ENCODE measurements at places on chromosomes 12 and 14.
A peak's percentile ranks its signal among the peaks of the same experiment; 100 is the strongest.

DNA sequence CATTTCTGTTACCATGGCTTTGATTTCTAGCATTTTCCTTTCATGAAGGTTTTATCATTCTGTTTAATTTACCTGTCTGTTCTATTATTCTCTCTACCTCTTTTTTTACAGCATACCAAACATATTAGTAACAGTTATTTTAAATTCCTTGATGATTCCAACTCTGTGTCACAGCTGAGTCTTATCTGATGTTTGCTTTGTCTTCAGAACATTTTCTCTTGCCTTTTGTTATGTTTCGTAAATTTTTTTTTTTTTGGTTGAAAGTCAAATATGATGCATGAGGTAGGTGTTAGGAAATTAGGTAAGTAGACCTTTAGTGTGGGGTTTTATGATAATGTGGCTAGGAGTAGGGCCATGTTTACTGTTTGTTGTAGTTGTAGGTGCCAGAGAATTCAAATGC, 496.4 kb downstream of the FOXG1 start:
- no peak for DNase-seq

DNA sequence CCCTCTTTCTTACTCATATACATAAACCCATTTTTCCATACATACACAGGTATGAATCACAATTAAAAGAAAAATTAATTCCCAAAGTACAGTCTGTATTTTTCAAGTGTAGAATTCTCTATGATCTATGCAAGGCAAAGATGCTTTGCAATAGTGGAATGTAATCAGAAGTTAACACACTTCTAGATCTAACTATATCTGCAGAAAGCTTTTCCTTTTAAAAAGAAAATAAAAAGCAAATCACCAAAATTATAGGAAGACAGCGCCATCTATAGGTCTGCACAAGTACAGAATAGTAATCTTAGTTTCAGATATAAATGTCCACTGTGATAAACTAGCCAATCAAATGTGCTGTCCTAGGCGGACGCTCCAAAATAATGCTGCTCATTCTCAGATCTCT, 22.0 kb downstream of the SLC25A21 start:
- DNase-seq: peak; percentile 61

DNA sequence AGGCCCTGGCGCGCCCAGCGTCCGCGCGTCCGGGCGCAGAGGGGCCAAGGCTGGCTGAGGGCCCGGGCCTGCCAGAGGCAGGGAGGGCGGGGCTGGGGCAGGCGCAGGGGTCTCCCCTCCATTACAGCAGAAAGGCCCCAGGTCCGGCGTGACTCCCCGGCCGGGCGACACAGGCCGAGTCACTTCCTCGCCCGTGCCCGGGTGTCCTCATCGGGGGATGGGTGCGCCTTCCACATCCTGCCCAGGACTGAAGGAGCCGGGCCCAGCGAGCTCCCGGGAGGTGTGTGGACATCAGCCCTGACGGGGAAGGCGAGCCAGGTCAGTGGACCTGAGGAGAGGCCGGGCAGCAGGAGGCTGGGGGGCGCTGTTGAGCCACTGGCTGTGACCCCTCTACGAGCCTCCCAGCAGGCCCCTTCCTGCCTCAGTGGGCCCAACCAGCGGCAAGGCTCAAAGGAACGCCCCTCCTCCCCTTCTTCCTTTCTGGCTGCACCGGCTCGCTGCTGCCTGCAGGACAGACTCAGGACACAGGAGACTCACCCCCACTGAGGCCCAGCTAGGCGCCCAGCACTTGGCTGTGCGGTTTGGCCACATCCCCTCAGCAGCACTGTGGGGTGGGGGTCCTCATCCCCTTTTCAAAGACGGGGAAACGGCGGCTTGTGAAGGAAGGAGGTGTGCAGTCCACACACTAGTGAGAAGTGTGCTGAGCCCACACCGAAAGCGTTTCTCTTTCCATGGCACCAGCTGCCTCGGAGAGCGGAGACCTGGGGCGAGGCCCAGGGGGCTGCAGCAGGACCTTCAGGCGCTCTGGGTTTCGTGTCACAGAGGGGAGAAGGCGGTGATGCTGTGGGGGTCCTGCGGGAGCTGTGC, 606 bp downstream of the TNFAIP2 start:
- DNase-seq: peak; percentile 38

DNA sequence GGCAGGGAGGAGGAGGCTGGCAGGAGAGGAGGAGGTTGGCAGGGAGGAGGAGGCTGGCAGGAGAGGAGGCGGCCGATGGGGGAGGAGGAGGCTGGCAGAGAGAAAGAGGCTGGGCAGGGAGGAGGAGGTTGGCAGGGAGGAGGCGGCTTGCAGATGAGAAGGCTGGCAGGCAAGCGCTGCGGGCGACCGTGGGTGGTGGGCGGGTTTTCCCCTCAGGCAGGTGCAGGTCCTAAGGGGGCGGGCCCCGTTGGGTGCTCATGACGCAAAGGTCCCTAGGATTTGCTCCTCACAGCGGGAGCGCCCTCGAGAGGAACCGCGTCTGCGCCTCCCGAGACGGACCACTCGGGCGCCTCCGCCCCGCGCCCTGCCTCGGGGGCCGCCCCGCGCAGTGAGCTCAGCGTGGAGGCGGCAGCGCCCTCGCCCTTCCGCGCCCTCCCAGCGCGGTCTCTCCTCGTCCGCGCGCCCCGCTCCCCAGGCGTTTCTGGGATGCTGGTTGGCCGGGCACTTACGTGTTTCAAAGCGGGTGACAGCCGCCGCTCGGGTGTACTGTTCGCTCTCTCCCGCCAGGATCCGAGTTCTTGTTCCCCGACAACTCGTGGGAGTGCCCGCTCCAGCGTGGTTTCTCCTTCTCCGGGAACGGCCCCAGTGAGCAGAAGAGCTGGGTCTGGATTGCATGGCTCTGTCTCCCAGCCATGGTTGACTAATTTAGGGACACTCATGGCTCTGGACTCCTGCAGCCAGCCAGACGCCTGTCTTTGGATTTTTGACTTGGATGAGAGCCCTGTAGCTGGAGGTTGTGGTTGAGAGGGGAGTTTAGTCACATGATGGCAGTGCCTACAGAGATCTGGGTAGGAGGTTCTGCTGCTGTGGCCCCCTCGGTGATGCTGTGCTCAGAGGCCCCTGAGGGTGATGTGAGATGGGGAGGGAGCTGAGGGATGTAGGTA, 64.1 kb upstream of the PPP4R3A start:
- peak; percentile 81 for DNase-seq

DNA sequence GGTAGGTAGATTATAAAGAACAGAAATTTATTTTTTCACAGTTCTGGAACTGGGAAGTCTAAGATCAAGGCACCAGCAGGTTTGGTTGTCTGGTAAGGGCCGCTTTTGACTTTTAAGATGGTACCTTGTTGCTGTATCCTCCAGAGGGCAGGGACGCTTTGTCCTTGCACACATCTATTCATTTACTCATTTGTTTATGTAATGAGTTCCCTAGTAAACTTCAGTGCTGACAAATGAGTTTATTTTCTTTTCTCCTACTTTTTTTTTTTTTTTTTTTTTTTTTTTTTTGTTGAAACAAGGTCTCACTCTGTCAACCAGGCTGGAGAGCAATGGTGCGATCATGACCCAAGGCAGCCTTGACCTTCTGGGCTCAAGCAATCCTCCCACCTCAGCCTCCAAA, 195.7 kb downstream of the FBXL14 start:
- peak; percentile 27 for DNase-seq
